ENCODE measurements at places on chromosomes 4 and X.

GRCh38 chr4:116469582-116469981 is 615.8 kb downstream of the TRAM1L1 start:
- DNase-seq: no peak

GRCh38 chr4:48543796-48544195 is 53.7 kb downstream of the ZAR1 start:
- no peak for DNase-seq

GRCh38 chrX:110363244-110363643 is 4.6 kb downstream of the RTL9 start:
- no peak for DNase-seq

DNA sequence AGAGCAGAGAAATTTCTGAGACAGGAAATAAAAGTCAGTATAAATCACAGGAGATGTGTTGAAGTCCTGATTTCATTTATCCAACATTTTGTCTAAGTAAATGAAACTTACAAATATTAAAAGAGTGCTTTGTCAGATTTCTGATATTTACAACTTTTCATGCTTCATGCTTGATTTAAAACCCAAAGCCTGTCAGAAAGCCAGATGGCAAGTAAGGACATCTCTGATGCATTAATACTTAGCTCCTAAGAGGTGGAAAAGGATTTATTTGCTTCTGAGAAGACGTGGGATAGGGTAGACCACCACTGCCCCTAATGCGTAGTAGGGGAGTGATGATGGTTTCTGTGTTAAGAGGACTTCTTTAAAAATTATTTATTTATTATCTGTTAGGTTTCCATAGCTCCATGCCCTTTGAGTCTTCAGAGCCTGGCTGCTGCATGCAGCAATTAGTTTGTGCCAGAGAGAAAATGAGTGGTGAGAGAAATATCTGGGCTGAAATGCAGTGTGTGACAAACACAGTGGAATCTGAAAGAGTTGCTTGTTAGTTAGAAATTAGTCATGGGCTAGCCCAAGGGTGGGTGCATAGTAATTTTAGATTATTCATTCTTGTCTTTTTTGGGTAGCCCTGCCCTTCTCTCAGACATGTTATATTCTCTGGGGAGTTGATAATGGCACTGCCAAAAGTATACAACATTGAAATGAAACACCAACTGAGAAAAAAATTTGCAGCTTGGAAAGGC is 333.8 kb downstream of the C4orf33 start:
- DNase-seq: no peak

DNA sequence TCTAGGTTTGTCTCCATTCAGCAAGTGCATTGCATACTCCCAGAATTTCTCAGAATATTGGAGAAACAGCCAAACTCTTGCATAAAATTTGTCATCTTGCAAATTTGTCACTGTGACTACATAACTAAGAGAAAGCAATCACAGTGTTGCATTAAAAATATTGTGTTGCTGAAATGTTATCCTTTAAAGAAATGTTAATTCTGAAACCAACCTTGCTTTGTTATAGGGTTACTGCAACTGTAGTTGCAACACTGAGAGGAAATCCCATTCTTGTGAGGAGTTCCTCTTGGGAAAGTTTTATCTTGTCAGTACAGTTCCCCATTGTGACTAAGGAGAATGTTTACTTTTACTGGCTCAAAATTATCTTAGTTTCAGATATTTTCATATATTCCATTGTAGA is 20.9 kb downstream of the CYBB start:
- no peak for DNase-seq

DNA sequence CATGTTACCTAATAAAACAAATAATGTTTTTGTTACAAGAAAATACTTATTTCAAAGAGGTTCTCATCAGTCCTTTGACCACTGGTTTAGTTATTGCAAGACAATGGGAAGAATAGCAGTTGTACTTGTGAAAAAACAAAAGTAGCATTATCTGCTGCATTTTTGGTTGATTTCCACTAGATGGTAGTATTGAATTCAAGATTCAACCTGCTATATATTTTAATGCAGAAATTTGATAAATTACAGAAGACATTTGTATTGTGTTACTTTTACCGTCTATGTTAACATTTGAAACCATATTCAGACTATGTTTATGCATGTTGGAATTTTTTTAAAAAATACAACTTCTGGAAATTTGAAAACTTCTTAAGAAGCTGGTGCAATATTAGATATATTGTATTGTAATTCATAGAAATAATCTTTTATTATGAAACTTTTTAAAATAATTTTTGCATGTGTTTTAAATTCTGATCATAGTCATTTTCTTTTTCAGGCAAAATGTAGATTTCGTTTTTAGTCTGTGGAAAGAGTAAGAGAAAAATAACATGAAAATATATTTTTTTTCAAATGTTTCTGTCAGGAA is 56.4 kb downstream of the SPCS3 start:
- DNase-seq: no peak

- no peak for DNase-seq
Measured at GRCh38 chr4:82362565-82362964, 11.2 kb downstream of the HNRNPD start.

DNA sequence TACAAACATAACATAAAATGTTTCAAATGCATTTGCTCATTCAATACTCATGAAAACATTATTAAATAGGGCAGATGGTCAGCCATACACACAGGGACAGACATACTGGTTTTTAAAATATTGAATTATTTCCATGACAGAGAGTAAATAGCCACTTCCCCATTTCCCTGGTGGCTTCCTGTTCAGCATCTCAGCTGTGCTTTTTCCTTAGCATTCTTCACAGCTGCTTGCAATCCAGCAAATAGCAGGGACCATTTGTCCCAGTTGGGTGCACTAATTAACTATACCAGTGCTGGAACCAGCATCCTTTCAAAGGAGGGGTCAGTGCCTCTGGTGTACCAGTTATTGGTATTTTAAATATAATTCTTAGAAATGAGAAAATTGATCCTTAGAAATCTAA is 964.7 kb downstream of the RAB28 start:
- no peak for DNase-seq

DNA sequence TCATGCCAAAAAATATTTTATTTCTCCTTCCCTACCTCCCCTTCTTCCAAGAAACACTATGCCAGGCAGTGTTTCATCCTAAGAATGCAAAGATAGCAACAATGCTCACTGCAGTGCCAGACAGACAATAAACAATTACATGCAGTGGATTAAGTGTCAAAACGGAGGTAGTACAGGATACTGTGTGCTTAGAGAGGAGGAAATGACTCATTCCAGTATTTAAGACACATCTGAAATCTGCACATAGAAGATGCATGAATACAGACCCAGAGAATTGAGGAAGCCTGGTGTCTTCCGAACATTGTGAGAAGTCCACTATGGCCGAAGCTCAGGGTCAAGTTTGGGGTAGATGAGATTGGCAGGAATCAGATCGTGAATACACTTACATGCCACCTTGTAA is 326.4 kb downstream of the PPP3CA start:
- no peak for DNase-seq

- no peak for DNase-seq
Measured at GRCh38 chr4:162911349-162911748, 255.3 kb downstream of the NAF1 start.

- no peak for DNase-seq
Measured at GRCh38 chrX:23394421-23394820, 59.8 kb downstream of the PTCHD1 start.

DNA sequence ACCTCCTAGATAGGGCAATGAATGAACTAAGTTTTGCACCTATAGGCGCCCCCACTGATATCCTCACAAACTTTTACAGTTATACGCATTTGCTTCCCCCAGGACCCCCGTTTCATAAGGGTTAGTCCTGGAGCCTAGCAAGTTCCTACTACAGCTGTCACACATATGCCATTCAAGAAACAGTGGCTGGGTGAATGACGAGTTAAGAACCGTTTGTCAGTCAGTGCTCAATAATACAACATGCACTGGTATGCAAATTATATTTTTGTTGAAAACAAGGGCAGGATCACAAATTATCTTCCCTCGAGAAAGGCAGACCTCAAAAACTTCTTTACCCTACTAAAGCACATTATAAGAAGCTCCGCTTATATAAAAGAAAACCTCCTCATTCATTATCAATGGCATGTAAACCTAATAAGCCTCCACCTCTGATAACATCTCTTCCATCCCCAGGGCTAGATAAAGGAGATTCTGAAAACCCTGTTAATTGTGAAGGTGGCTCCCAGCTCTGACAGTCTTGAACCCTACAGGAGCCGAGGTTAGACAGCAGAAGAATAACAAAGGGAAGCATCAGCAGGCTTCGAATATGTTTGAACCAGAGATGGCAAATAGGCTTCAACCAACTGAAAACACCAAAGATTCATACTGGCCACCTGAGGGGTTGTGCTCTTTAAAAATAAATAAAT is 40.3 kb downstream of the AFAP1 start:
- DNase-seq: no peak

GRCh38 chr4:10197952-10198351 is 81.4 kb upstream of the WDR1 start:
- DNase-seq: no peak

DNA sequence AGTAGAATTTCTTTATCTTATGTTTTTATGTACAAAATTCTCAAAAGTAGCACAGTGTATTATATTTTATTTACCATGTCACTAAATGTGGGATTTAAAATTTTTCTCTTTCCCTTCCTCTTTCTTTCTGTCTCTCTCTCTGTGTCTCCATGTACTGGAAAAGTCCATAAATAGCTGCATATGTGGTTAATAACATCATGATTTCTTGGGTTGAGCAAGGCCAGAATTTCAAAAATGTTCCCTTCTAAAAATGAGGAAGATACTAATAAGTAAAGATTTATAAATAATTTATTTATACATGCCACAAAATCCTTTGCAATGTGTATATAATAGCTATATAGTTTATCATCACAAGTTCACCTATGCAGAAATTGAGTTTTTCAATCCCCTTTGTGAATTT is 29.1 kb upstream of the DKK2 start:
- no peak for DNase-seq

GRCh38 chr4:117560329-117560728 is 474.0 kb upstream of the NDST3 start:
- no peak for DNase-seq

GRCh38 chr4:165129924-165130323 is 17.3 kb upstream of the TMEM192 start:
- DNase-seq: no peak

DNA sequence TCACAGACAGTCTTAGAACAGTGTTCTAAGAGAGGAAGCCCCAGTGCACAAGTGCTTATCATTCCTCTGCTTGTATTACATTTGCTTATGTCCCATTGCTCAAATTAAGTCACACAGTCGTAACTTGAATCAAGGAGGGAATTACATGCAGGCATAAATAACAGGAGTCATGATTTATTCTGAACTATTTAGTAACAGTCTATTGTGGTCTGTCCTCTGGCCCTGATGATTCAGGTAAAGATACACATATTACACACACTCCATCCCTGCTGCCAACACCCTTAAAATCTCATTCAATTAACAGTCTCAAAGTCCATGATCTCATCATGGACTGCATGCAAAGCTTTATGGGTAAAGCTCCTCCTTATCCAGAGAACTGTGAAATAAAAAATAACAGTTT is 60.1 kb downstream of the GRIA2 start:
- no peak for DNase-seq

DNA sequence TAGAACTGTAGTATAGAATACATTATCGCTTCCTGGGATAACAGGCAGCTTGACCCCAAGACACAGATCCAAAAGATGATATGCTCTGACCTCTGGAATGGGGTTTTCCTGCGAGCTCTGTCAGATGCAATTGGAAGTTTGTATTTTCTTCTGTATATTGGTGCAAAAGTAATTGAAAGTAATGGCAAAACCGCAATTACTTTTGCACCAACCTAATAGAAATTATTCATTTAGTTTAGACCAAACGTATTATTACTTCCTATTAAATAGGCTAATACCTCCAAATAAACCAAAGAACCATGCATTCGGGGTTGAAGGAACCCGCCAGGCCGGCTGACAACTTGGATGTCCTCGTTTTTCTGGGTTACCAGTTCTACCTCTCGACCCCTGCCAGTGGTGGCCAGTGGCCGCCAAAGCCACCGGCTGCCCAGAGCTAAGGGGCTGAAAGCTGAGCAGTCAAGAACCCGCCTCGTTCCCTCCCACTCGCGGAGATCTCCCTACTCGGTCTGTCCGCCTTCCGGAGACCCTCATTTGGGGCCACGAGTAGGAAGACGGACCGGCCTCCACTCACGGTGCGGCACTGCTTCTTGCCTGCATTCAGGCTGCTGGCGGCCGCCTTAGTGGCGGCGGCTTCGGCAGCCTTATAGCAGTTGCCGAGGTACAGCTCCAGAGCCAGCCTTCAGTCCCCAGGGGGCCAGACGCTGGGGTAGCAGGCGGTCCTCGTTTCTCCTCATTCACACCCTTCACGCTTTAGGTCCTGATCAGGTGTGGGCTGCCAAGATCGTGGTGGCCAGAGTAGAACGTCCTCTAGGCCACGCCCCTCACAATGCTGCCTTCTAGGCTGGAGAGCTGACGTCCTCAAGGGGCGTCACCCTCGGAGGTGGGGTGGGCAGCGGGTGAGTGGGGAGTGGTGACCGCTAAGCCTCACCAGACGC is 121.9 kb downstream of the RBMX2 start:
- DNase-seq: peak; percentile 0

- no peak for DNase-seq
Measured at GRCh38 chrX:51955200-51955599, 61.8 kb downstream of the MAGED1 start.

DNA sequence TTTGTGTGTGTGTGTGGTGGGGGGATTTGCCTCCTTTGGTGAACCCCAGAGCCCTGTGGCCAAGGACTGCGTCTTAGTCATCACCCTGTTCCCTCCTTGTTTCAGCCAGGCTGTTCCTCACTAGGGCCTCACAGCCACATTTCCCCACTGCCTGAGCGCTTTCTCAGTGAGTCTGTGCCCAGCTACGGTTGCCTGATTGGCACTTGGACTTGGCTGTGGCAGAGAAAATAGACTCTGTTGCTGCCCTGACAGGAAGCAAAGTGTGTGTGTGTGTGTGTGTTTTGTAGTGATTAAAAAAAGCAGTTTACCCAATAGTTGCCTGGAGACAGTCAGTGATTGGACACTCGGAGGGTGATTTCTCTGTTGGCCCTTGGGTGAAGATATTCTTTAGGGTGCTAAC is 113.0 kb downstream of the UCHL1 start:
- no peak for DNase-seq

DNA sequence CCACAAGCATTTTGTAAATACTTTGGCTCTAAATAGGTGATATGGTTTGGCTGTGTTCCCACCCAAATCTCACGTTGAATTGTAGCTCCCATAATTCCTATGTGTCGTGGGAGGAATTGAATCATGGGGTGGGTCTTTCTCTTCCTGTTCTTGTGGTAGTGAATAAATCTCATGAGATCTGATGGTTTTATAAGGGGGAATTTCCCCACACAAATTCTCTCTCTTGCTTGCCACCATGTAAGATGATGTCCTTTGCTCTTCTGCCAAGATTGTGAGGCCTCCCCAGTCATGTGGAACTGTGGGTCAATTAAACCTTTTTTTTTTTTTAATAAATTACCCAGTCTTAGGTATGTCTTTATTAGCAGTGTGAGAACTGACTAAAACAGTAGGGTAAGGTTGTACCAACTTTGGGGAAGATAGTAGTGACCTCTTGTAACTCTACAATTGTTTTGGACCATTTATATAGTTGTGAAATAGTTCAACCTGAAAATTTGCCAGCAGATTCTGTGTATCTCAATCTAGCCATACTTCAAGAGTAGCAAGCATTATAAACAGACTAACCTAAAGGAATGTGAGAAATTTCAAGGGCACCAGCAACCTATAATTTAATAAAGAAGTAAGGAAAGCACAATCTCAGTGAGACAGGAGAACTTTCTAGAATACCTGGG is 727.8 kb downstream of the GRID2 start:
- DNase-seq: no peak

GRCh38 chr4:155489271-155489670 is 112.5 kb upstream of the MAP9 start:
- DNase-seq: no peak
